ENCODE measurements at places on chromosomes 3 and 15. TPM values are rescaled to one million over a fixed set of nuclear protein-coding genes. Genes with fewer than 3 reads are reported as not detected.

STRA6 gene
- 26.3 TPM for polyA plus RNA-seq

- DNase-seq, result no peak
Measured at GRCh38 chr15:25250011-25250596, 188.7 kb downstream of the UBE3A start.

DNA sequence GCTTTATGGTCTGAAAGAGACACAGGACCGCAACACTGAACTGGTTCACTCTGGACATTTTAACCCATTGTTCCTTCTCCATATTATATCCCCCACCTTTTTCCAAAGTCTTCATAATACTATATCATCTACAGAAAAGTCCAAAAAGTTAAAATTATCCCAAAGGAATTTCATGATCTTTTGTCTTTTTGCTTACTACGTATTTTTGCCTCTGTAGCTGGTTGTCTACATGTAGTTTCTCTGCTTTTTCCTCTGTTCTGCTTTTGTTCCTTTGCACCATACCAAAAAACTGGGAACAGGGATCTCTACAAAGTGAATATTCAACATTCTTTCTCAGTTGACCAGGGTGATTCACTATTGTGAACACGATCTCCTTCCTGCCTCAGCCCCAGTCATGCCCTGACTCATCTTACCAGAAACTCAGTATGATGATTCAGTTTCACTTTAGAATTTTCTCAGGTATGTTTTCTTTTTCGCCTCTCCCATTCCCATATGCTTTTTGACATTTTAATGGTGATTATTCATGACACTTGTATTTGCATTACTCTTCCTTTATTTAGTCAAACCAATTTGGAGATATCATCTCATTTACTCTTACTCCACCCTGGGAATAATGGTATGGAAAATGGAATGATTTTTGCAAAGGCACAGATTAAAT, 14.5 kb downstream of the EMC4 start:
- no peak for DNase-seq

DNA sequence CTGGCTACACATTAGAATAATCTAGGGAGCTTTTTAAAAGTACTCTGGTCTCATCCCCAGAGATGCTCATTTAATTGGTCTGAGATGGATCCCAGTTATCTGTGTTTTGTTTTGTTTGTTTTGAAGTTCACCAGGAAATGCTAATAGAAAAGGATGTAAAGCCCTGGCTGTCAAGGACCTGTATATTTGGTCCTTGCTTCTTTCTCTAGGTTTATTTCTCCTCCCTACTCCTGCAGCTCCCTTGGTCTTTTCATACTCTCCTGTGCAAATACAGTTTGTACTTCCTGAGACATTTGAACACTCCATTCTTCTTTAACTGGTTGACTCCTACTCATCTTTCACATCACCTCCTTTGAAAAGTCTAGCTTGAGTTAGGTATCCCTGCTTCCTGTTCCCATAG, 3.3 kb downstream of the PIK3CA start:
- DNase-seq, result no peak

All from left renal cortex interstitium (tissue), 4 donors.